ENCODE measurements at places on chromosomes 5 and 9.
A peak's percentile ranks its signal among the peaks of the same experiment; 100 is the strongest.

- no peak for DNase-seq
Measured at GRCh38 chr9:124128568-124129166, 117.1 kb downstream of the LHX2 start.

DNA sequence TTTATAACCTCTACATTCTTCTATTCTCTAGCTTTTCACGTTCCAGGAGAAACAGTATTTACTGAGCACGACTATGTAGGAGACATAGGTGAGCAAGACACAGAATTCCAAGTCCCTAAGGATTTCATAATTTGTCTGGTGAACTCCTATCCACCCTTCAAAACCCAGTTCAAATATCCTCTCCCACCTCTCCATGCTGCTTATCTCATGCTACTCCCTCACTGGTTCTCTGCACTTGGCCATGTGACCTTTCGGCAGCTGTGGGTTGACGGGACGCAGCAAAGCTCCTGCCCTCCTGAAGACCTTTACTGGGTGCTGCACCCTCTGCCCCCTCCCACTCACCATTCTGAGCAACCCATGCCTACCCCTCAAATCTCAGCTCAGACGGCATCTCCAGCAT, 173.2 kb downstream of the RGS3 start:
- no peak for DNase-seq

DNA sequence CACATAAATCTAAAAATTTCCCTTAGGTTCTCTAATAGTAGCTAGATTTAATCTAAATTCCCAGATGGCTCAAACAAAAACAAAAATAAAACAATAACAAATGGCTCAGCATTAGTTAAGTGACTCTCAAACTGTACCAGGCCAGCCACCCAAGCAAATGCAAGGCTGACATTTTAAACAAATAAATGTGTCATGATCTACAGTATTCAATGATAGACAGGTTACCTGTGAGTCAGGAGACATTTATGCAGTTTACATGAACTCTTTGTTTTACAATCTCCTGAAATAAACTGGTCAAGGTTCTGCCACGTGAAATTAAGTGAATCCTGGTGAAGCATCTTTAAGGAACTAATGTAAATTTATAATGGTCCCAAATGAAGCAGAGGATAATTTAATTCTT, 580.2 kb upstream of the PTPRD start:
- DNase-seq, result no peak

DNA sequence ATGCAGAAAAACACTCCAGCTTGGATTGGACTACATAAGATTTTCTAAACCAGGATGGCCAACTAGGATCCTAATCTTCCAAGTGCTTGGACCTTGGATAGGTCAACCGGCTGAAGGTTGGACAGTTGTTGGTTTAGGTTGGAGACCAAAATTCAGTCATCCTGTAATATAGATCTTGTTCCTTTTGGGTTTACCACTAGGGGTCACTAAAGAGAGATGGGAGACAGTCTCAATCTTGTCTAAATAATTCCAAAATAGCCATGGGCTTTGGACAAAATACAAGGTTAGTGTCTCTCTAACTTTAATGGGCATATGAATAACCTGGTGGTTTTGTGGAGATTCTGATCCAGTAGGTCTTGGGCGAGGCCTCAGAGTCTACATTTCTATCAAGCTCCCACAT, 148.7 kb upstream of the ERCC6L2 start:
- peak; percentile 71 for DNase-seq

DNA sequence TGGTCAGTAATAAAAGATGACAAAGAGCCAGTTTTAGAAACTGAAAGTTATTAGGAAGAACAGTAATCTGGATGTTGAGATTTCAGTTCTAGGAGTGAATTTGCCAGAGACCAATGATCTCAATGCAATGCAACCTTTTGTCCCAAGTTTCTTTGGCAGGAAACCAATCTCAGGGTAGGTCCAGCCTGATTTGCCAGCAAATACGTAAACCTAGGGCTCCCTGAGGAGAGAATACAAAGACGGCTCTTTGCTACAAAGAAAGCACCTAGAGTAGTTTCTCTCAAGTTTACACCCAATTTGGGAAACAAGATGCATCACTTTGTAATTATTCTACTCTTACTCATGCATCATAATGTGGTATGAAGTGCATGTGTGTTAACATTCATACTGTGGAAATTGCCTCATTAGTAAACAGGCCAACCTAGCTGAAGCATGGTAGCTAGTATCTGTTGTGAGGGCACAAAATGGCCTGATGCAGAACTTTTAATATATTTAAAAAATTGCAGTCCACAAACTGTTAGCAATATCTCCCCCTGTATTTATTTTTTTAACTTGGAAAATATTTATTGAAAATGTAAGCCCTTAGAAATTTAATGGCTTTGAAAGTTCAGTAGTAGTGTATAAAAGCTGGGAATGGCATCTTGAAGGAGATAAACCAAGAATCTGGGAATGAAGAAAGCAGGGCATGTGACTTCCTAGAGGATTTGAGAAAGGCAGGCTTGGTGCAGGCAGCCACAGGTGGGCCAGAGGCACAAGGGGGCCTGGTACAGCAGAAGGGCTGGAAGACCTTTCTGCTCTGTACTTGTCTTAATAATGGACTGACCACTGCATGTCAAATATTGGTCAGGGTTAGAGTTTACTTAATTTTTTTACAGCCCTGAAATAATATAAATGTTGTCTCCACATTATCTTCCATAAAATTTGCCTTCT, 59.5 kb downstream of the MAST4 start:
- DNase-seq, result no peak

- DNase-seq, result no peak
Measured at GRCh38 chr9:131214876-131215275, 61.4 kb downstream of the FAM78A start.

Data from suppressor macrophage treated with lipopolysaccharide for 1 hour (primary cell).